Activated CD4-positive, alpha-beta memory T cell treated with anti-CD3 and anti-CD28 coated beads, Interleukin-2, amount 10 ng/mL, durations not matched to agents 7 days and 5 days (primary cell): ENCODE measurements at places on chromosomes 2 and 18. TPM values are rescaled to one million over a fixed set of nuclear protein-coding genes. Genes with fewer than 3 reads are reported as not detected.

- no peak overlapping the region for H3K4me3 ChIP-seq
- peaks cover 11% of the 10 kb centered on the region for H3K27me3 ChIP-seq
- no peak overlapping the region for H3K27ac ChIP-seq
- H3K36me3 ChIP-seq, result no peaks in the 10 kb centered on the region
- H3K4me1 ChIP-seq, result no peaks in the 10 kb centered on the region
- DNase-seq, result no peak
These were observed 251.5 kb downstream of the TFCP2L1 start for GRCh38 chr2:121033461-121033996.

GRCh38 chr2:160111951-160112798 is 49.8 kb upstream of the PLA2R1 start:
- H3K27ac ChIP-seq, result no peak overlapping the region
- no peak for DNase-seq
- H3K36me3 ChIP-seq, result no peaks in the 10 kb centered on the region

DNA sequence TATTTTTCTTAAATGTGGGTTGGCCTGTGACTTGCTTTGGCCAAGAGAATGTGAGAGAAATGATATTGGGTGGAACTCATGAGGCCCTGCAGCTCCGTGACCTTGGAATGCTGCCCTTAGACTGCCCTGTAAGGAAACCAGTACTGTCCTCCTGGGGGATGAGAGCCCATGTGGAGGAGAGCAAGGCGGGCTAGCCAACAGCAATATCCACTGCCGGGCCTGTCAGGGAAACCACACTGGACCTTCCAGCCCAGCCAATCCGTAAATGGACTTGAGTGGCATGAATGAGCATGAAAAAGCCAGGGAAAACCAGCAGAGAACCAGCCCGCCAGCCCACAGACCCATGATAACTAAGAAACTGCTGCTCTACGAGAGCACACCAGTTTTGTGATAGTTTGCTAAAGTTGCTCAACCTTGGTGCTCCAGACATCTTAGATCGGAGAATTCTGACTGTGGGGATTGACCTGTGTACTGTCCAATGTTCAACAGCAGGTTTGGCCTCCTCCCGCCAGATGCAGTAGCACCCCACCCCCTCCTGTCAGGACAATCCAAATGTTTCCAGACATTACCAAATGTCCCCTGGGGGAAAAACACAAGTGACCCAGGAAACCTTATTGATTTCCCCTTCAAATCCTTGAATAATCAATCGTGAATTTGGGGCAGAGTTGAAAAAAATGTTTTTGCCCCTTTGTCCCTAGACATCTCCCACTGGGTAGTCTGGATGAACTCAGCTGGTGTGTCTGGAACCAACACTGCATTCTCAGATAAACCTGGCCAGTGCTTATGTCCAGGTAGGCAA is 27.2 kb downstream of the ALPK2 start:
- no peak for DNase-seq
- H3K4me3 ChIP-seq, result no peak overlapping the region
- peaks cover 20% of the 10 kb centered on the region for H3K4me1 ChIP-seq
- no peaks in the 10 kb centered on the region for H3K27me3 ChIP-seq

- DNase-seq, result no peak
- no peaks in the 10 kb centered on the region for H3K4me1 ChIP-seq
- H3K27me3 ChIP-seq, result peaks cover 3% of the 10 kb centered on the region
- no peaks in the 10 kb centered on the region for H3K36me3 ChIP-seq
- H3K27ac ChIP-seq, result no peak overlapping the region
These were observed 90.6 kb downstream of the POU3F3 start for GRCh38 chr2:104944495-104944894.

GRCh38 chr2:205781244-205781931 is 99.1 kb downstream of the NRP2 start:
- no peak for DNase-seq
- no peaks in the 10 kb centered on the region for H3K36me3 ChIP-seq
- no peaks in the 10 kb centered on the region for H3K4me1 ChIP-seq
- no peak overlapping the region for H3K27ac ChIP-seq

DNA sequence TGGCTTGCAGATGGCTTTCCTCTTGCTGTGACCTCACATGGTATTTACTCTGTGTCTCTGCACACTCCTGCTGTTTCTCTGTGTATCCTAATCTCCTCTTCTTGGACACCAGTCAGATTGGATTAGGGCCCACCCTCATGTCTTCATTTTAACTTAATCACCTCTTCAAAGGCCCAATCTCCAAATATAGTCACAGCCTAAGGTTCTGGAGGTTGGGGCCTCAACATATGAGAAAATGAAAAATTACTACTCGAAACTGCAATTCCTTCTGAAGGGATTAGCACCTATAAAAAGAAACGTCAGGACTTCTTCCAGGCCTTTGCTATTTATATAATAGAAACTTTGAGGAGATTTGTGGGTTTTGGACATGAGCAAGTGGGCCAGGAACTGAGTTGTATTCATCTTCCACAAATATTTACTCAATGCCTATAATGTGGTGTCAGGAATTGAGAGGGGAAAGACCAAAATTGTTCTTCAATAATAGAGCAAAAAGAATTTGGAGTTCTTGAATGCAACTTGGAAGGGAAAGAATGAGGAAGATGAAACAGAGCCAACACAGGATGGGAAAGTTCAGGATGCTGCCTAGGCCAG is 270.0 kb upstream of the FN1 start:
- H3K4me1 ChIP-seq, result no peaks in the 10 kb centered on the region
- H3K27me3 ChIP-seq, result no peaks in the 10 kb centered on the region
- H3K4me3 ChIP-seq, result no peak overlapping the region

- peaks cover 86% of the 10 kb centered on the region for H3K27me3 ChIP-seq
- DNase-seq, result no peak
- peak overlapping the region; percentile 11 for H3K4me3 ChIP-seq
- H3K36me3 ChIP-seq, result peaks cover 4% of the 10 kb centered on the region
These were observed 4.2 kb downstream of the OTX1 start for GRCh38 chr2:63054841-63055225.

DNA sequence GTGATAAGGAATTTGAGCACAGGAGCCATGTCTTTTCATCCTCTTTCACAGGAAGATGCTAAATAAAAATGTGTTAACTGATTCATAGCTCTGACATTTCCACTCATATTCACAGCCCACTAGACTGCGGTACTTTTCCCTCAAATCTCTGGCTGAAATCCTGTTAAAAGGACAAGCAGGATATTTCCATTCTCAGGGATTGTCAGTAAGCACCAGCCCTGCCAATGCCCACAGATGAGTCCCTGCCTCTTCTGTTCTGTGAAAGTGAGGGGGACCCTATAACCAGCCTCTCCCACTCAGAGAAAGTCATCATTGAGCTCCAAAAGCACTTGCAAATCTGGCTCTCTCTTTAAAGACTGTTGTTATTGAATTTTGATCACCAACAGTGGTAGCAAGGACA is 440.5 kb downstream of the SETBP1 start:
- H3K27ac ChIP-seq, result no peak overlapping the region
- H3K36me3 ChIP-seq, result no peaks in the 10 kb centered on the region

DNA sequence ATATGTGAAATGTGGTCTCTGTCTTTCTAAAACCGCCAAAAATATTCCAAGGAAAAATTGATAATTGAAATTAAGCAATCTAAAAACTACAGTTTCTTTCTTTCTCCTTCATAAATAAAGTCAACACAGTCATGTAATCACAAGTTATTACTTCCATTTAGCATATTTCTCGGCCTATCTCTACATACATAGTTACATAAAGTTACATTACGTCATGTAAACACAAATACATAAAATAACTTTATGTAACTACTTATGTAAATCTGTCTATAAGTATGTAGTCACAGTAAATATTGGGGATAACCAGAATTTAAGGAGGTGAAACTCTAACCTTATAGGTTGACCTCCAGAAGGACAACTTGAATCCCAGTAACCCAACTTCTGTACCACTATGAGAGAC is 48.5 kb upstream of the PID1 start:
- H3K27ac ChIP-seq, result no peak overlapping the region
- no peaks in the 10 kb centered on the region for H3K27me3 ChIP-seq
- no peaks in the 10 kb centered on the region for H3K4me1 ChIP-seq
- H3K4me3 ChIP-seq, result no peak overlapping the region
- H3K36me3 ChIP-seq, result no peaks in the 10 kb centered on the region

- no peak overlapping the region for H3K4me3 ChIP-seq
- peaks cover 19% of the 10 kb centered on the region for H3K27me3 ChIP-seq
- H3K4me1 ChIP-seq, result no peaks in the 10 kb centered on the region
- H3K36me3 ChIP-seq, result no peaks in the 10 kb centered on the region
These were observed 32.2 kb upstream of the TRIB2 start for GRCh38 chr2:12684471-12684936.

The ROCK2 gene
- total RNA-seq, result 21.3 TPM

The LHCGR gene
- total RNA-seq, result not detected

DNA sequence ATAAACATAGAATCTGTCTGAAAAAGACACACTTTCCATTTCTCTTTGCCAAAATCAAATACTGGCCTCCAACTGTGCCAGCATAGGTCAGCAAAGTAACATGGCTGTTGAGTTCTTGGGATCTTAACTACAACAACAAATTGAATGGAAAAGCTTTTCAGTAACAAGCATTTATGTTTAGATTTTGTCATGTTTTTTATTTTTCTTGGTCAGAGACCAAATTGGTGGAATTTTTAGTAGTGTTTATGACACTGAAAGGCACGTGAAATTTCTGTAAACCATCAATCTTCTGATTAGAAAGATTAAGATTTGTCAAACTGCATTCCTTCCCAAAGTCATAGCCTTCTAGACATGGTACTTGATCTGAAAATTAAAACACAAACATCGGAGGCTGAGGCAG is 77.6 kb downstream of the PDE1A start:
- no peaks in the 10 kb centered on the region for H3K36me3 ChIP-seq
- H3K4me1 ChIP-seq, result no peaks in the 10 kb centered on the region
- no peak overlapping the region for H3K4me3 ChIP-seq
- DNase-seq, result no peak

DNA sequence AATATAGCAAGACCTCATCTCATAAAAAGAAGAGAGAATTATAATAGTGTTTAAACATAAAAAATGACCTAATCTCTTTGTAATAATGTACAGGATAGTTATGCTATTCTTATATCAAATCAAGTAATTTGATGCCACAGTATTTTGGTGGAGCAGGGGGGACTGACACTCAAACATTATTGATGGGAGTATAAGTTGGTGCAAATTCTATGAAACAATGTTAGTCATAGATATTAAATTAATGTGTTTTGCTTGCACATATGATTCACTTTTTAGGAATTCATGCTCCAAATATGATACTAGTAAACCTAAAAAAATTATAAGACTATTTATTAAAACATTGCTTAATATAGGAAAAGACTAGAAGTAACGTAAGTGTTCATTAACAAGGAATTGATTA is 256.1 kb upstream of the SYT4 start:
- H3K4me3 ChIP-seq, result no peak overlapping the region
- no peak for DNase-seq
- no peaks in the 10 kb centered on the region for H3K4me1 ChIP-seq
- no peaks in the 10 kb centered on the region for H3K36me3 ChIP-seq
- no peak overlapping the region for H3K27ac ChIP-seq
